ENCODE measurements at places on chromosomes 12 and 14.

DNA sequence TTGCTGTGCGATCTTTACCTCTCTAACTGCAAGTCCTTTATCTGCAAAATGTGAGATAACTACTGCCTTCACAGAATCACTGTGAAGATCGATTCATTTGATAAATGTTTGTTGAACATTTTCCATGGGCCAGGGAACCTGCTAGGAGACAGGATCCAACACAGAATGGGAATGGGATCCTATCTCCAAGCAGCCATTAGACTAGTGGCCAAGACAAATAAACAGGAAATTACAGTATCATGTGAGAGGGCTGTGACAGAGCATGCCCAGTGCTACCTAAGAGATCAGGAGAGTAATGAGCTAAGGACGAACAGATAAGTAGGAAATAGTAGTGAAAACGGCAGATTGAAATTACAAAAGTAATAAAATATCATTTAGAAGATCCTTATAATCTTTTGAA is 105.7 kb downstream of the GRIN2B start:
- no peak for DNase-seq

DNA sequence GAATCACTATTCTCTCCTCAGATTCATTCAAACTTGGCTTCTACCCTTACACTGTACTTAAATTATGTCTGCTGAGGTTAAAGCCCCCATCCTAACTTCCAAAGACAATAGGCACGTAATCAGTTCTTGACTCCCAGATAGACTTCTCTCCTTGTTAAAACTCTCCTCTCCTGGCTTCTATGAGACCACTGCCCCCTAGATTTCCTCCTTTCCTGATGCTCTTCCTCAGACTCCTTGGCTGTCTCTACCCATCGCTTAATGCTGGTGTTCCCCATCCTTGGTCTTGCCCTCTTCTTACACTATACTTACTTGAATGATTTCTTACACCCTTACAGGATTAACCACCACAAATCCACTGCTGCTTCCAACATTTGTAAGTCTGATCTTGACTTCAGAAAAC is 32.8 kb downstream of the TC2N start:
- DNase-seq: no peak

- no peak for DNase-seq
These were observed 274.2 kb upstream of the E2F7 start for GRCh38 chr12:77339610-77340009.

- no peak for DNase-seq
These were observed 274.2 kb downstream of the SUDS3 start for GRCh38 chr12:118650586-118650960.

GRCh38 chr12:69687390-69687789 is 11.7 kb downstream of the BEST3 start:
- peak; percentile 17 for DNase-seq

GRCh38 chr12:50220363-50220995 is 53.3 kb upstream of the CERS5 start:
- peak; percentile 79 for DNase-seq

GRCh38 chr12:1122786-1123185 is 131.8 kb downstream of the ERC1 start:
- DNase-seq: peak; percentile 21

DNA sequence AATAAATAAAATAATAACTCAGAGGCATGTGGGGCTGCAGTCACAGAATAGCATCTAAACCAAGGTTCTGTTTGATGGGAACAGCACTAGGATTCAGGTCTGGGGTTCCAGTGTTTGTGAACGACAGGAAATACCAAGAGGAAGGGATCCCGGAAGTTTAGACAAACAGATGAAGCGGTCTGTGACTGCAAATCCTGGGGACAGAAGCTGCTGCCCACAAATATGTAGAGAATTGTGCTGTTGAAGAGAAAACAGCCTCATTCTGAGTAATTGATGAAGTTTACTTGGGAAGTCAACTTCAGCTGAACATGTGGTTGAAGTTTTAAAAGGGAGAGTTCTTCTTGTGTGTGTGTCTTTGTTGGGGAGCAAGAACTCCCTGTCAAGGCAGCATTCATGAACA is 98.4 kb upstream of the TBX5 start:
- no peak for DNase-seq

GRCh38 chr12:103884316-103884715 is 43.3 kb upstream of the NT5DC3 start:
- peak; percentile 45 for DNase-seq

- DNase-seq: no peak
These were observed 101.6 kb downstream of the CFAP54 start for GRCh38 chr12:96590970-96591369.

DNA sequence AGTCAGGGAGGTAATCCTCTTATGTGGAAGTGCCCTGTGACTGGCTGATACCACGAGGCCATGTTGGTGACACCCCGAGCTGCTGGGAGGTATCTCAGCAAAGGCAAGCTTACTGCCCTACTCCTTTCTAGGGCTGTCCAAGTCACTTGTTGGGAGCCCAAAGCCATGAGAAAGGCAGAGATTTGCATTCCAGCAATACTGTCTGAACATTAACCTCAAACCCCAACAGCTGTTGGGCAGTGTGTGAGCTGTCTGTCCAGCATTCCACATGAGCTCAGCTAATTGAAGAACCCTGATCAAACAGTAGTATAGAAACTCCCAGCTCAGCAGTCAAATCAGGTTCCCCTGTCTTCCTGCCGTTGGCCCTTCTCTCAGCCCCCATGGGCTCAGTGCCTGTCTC is 9.2 kb downstream of the ABHD4 start:
- DNase-seq: no peak

- no peak for DNase-seq
These were observed 215.6 kb downstream of the TTC8 start for GRCh38 chr14:89040080-89040459.

DNA sequence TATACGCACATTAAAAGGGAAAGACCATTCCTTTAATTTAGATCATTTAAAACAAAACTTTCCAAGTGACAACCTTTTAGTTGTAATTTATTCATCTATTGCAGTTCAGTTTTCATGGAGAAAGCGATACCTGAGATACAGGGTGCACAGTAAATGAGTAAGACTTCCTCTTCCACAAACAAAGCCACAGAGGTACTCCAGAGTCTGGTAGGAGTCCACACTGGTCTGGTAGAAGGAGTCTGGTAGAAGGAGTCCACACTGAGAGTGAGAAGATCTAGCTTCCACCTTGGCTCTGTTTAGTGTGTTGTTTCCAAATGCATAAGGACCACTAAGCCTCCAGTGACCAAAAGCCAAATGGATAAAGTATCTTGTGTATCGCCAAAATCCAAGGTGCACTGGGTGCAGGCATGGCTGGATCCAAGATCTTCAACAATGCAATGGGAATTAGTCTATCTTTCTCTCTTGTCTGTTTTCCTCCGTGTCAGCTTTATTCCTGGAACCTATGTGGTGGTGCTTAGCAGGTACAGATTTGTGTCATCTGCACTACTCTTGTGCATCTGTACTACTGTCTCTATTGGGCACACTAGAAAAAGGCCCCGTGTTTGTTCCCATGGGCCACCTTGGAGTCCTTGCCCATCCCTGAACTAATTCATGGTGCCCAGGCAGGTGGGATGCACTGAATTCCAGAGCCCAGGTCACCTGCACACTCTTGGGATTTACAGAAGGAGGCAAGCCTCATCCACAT is 331.1 kb downstream of the BCL11B start:
- no peak for DNase-seq

DNA sequence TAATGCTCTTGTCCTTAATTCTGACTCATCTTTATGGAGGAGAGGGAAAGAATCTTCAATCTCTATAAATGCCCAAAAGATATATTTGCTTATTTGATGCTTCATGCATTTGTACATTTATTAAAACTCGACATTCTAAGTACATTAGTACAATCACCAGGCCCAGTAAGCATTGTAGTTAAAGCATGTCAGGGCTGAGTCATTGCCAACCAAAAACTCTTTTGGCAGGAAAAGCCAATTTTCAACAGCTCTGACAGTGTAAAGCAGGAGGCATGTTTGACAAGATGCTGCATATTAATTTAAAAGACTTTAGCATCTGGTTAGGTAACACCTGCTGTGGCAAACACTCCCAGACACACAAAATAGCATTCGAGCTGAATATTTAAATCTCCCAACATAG is 290.9 kb downstream of the PPFIA2 start:
- DNase-seq: no peak

DNA sequence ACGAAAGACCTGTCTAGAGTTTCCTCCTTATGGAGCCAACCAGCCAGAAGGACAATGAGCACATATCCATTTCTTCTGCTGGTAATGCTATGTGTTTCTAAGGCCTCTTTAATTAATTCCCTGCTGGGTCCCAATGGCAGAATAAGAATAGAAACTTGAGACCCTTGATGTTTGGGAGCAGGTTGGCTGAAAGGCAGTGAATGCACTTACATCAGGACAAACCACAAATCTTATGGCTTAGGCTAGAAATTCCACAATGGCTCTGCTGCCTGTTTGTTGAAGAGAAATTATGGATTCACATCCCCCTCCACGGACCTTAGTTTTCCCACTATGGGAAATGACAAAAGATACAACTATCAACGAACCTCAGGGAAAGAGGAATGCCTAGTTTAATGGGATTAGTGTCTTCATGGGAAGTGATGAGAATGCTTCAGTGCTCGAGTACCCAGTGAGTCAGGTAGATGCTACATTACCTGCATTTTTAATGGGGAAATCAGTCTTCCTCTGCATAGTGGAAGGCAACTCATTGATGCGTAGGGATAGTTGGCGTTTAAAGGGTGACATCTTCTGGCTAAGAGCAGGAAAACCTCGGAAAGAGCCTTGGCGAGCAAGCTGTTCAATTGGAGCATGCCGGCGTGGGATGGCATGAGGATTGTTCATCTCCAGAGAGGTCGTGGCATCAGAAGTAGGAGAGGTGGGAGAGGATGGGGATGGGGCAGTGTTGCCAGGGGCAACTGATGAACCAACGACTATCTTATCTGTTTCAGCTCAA is 46.5 kb downstream of the PAPLN start:
- no peak for DNase-seq

GRCh38 chr14:99472937-99473336 is 7.7 kb downstream of the SETD3 start:
- no peak for DNase-seq

GRCh38 chr14:79483477-79484388 is 727.6 kb downstream of the DIO2 start:
- DNase-seq: peak; percentile 44

GRCh38 chr12:120069278-120069677 is 47.3 kb downstream of the RAB35 start:
- no peak for DNase-seq

DNA sequence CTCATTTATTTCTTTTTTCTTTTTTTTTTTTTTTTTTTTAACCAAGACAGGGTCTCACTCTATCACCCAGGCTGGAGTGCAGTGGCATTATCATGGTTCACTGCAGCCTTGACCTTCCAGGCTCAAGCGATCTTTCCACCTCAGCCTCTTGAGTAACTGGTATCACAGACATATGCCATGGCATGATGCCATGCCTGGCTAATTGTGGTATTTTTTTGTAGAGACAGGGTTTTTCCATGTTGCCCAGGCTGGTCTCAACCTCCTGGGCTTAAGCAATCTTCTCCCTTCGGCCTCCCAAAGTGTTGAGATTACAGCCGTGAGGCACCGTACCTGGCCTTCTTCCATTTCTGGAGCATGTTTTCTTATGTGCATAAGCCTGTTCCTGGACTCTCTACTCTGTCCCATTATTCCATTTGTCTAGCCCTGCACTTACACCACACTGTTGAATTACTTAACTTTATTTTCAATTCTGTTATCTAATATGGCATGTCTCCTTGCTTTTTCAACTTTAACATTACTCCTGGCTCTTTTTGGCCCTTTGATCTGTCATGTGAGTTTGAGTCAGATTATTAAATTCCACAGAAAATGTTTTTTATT is 47.9 kb upstream of the PTGDR start:
- DNase-seq: no peak

DNA sequence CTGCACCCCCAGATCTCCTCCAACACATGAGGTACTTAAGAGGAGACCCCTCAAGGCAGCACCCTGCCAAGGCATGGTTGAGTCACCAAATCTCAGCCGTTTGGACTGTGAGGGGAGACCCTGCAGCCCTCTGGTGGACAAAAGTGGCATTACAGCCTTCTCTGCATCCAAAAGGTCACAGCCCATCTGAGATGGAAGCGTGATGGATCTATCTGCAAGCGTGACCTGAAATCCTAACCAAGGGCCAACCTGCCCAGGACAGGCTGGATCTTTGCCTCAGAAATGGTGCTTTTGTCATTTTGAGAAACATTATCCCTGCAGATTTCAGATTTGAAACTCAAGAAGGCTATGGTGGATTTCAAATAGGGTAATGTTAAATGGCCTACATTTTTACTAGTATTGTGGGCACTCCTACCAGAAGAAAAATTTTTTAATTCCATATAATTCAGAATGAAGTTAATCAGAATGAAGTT is 23.7 kb upstream of the DHRS4 start:
- DNase-seq: peak; percentile 76

DNA sequence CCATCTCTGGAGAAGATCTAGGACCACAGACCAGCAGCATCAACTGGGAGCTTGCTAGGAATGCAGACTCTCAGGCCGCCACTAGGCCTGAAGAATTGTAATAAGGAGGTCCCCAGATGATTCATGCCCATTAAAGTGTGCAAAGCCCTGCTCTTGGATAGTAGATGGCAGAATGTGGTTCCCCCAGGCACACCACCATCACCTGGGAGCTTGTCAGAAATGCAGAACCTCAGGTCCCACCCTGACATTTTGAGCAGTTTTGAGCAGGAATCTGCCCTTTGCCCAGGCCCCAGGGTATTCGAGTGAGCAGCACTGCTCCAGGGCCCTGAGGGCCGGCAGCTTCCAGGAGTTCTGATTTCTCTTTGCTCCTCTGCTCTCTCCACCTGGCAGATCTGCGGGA is 64.9 kb downstream of the TSPAN11 start:
- no peak for DNase-seq

DNA sequence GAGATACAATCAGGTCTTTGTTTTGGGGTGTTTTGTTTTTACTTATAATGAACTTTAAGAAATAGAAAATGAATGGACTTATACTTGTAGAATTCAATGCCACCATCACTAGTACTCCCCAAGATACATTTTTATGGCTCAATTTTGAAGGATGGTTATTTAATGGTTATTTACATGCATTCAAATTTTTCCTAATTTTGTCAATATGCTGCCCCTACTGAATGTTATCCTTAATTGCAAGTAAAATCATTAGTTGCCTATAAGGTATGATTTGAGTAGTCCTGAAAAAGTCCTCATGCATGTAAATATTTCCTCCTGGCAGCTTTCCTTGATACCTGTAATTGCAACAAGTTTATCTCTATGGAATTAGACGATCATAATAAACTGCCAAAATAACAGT is 391.2 kb downstream of the BCAT1 start:
- no peak for DNase-seq

- DNase-seq: peak; percentile 48
These were observed 24.7 kb downstream of the HNRNPC start for GRCh38 chr14:21244544-21244943.

Data from mesenchymal stem cell (in vitro differentiated cells and primary cell).